ENCODE measurements at places on chromosomes 4 and X.

GRCh38 chrX:1719270-1719669, 104.4 kb downstream of the ASMT start:
- DNase-seq, result no peak

DNA sequence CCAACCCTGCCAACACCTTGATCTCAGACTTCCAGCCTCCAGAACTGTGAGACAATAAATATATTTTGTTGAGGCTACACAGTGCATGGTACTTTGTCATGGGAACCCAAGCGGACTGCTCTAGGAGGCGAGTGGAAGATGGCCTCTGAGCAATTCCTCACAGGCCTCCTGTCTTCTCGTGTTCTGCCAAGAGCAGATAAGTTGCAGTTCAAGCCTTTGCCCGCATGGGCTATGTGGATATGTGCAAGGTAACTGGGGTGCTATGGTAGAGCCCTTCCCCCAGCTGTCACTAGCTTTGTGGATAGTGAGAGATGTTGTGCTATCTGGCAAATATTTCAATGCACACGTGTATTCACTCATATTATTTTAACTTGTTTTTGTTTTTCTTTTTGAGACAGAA, 156.0 kb upstream of the BCOR start:
- DNase-seq, result no peak

- DNase-seq, result no peak
Observed at GRCh38 chrX:136541294-136541693, 9.3 kb downstream of the VGLL1 start.

- DNase-seq, result peak; percentile 25
Observed at GRCh38 chrX:40325161-40325560, 227.4 kb upstream of the BCOR start.

DNA sequence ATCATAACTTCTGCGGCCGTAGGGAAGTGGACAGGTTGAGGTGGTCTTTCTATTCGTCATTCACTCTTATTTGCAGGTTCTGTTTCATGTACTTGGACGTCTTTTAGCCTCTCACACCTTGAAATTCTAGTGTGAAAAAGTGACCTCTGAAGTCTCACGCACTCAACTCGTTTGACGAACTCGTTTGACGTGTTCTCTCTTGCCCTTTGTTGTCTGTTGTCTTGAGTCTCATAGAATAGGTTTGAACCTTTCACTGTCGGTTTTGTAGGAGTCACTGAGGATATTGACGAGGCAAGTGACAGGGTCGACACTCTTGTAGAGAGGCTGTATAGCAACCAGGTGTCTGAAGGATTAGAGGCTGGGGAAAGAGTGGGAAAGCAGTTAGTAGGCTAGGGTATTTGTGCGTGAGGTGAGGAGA, 1.1 kb upstream of the PGRMC2 start:
- no peak for DNase-seq

GRCh38 chr4:41541687-41542094, 3.7 kb downstream of the LIMCH1 start:
- no peak for DNase-seq

- no peak for DNase-seq
Observed at GRCh38 chrX:140360284-140360683, 144.6 kb downstream of the SOX3 start.

Measured in vagina (tissue), 2 donors.